ENCODE measurements at places on chromosomes 7 and 10. TPM values are rescaled to one million over a fixed set of nuclear protein-coding genes. Genes with fewer than 3 reads are reported as not detected.

The C10orf143 gene
- 1.6 TPM for total RNA-seq

The BMPR1A gene
- 128 TPM for total RNA-seq

The CYP2E1 gene
- total RNA-seq, result 1.1 TPM

The EBLN1 gene
- not detected for total RNA-seq

The HOXA6 gene
- total RNA-seq, result 8.4 TPM

The ARHGAP21 gene
- 233 TPM for total RNA-seq

The SRRT gene
- 31.2 TPM for total RNA-seq

The CC2D2B gene
- 13.1 TPM for total RNA-seq

The WDFY4 gene
- total RNA-seq, result 4.9 TPM

The NUTM2A gene
- 0.69 TPM for total RNA-seq

The CRHR2 gene
- 0.16 TPM for total RNA-seq

The WDR91 gene
- total RNA-seq, result 11.4 TPM
